ENCODE measurements at places on chromosomes 6 and 20. TPM values are rescaled to one million over a fixed set of nuclear protein-coding genes. Genes with fewer than 3 reads are reported as not detected.

LIN28B gene
- not detected for total RNA-seq

CEP250 gene
- total RNA-seq = 32.7 TPM

ENPP5 gene
- not detected for total RNA-seq

ZNF165 gene
- 0.36 TPM for total RNA-seq

MTFR2 gene
- total RNA-seq = 1.5 TPM

Data from endothelial cell of coronary artery (primary cell).